ENCODE measurements at places on chromosomes 1 and 21.

DNA sequence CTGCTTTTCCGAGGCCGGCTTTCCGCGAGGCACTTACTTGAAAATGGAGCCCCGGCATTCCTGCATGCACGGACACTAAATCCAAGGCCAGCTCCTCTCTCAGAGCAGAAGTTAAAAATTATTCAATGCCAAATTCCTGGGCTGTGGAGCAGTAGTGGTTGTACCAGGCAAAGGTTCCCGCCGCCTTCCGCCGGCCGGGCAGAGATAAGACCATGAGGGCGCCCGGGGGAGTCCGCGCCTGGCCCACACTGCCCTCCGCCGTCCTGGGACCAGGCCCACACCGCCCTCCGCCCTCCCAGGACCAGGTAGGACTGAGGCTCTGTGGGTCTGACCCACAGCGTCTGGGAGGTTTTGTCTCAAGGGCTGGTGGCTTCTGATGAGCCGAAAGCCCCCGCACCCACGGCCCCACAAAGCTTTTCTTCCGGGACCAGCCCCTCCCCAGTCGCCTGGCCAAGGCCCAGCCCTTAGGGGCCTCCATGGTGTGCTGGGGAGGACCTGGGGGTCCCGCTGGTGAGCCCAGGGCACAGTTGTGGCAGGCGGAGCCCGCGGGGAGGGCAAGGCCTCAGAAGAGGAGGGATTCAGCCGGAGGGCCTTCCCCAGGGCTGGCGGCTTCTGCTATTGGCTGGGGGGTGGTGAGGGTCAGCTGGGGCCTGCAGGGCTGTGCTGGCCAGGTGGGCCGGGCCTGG, 12.7 kb upstream of the C1orf159 start:
- DNase-seq: no peak

DNA sequence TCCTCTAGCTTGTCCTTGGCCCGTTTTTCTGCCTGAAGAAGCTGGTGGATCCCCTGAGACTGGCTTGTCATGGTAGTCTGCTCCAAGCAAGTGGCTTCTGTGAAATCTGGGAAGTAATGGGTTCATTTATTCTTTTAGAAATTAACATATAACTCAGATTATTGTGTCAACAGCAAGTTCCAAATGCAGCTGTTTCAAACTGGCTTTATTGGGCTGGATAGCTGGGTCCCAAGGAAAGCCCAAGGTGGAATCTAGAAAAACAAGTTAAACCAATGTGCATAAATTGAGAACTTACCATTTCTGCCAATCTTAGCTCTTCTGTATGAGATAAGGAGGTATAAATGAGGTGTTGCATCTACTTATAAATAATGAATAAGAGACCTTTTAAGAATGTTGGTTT, at the start of gene ATP6V1G3:
TSS of gene ATP6V1G3 (minus strand) at position 101 of the 400 bp plus-strand sequence. CDS start at position 71, 30 bp downstream.
- DNase-seq: no peak

GRCh38 chr1:54874079-54874830, 12.7 kb downstream of the DHCR24 start:
- no peak for DNase-seq

DNA sequence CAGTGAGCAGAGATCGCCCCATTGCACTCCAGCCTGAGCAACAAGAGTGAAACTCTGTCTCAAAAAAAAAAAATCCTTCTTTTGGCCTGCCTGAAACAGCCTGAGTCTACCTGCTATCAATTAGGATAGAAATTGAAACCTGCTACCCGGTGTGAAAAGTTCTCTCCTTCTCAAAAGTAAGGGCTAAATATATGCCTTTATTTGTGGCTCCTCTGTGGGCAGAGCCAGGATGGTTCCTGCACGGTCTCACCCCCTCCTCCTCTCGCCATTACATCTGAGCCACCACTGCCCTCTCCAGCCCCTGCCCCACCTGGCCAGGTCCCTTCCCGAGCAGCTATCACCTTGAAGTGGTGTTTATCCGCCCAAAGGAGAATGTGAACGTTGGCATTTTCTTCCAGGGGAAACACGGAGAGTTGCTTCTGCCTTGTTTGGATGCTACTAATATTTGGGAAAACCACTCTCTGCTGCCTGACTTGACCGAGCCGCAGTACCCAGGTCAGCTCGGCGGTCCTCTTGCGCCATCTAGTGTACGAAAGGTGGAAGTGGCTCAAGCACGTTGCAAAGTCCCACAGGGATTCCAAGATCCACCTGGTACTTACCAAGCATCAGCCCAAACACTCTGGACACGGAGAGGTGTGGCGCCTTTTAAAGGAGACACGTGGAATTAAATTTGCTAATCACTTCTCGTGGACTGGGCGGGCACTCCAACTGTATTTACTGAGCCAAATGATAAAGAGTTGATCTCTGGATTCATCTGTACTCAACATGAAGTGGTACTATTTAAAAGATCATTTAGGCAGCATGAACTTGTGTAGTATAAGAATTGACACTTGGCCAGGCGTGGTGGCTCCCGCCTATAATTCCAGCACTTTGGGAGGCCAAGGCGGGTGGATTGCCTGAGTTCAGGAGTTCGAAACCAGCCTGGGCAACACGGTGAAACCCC, 31.9 kb downstream of the SETD4 start:
- peak; percentile 70 for DNase-seq

DNA sequence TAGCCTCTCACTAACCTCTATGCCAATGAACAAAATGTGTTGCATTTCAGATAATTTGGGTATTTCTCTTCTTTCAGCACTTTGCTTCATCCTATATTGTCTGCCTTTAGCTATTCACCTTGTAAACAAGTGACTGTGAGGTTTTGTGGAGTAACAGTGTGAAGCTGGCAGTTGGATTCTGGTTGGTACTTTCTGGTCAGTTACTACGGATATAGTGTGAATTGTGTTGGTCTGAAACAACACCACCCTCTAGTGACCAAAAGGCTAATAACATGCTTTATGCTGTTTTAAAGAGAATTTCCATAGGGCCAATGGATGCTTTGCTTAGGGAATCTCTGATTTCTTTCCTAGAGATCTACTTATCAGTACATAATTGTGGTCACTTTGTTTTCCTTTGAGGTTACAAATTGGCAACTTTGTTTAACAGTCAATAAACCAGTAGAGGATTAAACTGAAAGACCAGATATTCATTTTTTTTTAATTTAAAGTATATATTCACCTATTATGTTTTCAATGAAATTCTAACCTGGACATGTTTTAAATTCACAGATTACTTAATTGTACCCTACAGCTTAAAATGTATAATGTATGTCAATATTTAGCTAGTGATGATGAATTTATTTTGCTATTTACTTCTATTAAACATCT, 2.5 kb upstream of the PTGER3 start:
- peak; percentile 60 for DNase-seq

DNA sequence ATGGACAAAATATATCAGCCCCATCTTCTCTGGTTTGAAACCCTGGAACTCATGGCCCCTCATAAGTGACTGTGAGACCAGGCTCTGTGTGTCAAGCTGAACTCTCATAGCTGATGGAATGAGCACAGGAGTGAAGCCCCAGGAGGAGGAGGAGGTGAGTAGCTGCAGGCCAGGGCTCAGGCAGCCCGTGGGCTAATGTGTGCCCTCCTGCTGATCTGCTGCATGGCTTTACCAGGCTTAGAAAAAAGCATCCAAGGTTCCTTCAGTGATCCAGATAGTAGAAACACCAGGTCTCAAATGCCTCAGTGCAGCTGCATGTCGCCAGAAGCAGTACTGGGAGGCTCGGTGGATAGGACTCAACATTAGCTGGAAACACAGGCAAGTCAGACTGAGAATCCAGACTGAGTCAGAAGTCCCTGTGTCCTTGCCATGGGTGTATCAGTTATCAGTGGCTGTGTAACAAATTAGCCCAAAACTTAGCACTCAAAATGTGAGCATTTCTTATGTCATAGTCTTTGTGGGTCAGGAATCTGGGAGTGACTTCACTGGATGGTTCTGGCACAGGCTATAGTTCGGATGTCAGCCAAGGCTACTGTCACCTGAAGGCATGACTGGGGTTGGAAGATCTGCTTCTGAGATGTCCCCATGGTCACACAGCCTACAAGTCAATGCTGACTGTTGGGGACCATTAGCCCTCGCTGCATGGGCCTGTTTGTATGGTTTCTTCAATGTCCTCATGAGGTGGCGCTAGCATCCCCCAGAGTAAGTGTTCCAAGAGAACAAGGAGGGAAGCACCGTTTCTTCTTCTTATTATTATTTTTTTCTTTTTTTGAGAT, 255.4 kb upstream of the IRF2BP2 start:
- DNase-seq: no peak

DNA sequence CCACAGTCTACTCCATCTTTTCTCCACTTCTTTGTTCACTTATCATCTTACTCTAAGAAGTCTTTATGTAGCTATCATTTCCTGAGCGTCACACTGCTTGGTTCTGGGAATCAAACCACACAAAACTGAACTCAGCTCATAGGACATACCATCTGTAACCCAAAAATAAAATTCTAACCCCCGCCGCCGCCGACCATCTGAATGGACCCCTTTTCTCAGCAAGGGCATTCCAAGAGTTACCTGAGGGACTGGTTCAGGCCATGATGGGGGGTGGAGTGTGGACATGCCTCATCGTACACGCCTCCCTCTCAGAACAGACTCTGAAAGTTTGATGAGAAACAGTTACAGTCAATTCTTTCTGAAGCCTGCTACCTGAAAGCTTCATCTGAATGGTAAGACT, 12.6 kb upstream of the CHI3L2 start:
- DNase-seq: peak; percentile 60

DNA sequence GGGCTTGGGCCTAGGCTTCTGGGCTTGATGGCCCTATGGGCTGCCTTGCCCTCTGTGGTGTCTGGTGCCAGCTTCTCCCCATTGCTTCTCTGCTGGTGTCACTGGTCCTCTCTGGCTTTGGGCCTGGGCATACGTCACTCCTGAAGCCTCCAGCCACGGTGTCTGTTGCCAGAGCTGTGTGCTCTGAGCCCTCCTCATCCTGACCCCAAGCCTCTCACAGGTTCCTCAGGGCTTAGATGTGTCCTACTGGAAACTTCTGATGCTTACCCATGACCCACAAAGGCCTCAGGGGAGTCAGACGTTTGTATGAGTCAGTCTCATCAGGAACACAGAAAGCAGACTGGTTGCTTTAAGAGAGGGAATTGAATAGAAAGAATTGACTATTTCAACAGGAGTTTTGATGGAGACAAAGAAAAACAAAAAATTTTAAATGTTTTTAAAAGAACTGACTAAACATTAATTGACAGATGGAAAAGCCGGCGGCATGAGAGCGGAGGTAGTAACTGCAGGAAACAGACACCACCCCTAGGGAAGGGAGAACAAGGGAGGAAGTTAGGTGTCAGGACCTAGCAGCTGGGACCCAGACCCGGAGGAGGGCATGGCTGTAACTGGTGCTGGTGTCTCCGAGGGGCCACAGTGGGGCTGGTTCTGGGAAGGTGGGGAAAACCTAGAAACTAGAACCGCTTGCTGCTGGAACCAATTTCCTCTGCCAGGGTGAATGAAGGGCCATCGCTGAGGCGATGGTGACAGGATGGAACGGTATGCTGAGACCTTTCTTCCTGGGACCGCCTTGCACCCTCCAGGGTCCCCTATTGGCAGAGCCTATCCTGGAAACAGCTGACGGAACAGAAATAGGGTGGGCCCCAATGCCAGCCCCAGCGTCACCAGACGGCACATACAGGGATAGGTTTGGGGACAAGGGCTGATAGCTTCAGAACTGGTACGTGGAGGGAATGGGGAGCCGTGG, 40.0 kb upstream of the CITED4 start:
- no peak for DNase-seq

- no peak for DNase-seq
These were observed 59.5 kb downstream of the CNIH3 start for GRCh38 chr1:224675590-224675989.

DNA sequence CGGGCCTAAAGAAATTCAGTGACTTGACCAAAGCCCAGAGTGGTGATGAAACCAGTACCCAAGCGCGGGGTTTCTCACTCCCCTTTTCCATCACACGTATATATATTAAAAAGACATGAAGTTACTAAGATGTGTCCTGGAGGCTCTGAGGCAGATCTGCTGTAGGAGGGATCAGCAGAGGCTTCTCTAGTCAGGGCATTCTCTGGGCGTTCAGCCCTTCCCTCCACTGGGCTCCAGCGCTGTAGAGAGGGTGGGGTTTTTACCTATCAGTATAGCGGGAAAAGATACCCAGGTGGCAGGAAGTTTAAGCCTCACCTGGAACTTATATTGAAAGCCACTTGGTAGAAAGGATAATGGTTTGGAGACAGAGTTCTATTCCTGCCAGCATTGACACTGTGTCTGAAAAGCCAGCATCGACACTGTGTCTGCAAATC, 862 bp upstream of the PLEKHO1 start:
- no peak for DNase-seq

- DNase-seq: peak; percentile 66
These were observed at the start of gene S100A5 for GRCh38 chr1:153540394-153541361. TSS of gene S100A5 (minus strand) at chr1:153540934. CDS start at chr1:153540191, 743 bp downstream.

GRCh38 chr1:230303822-230304221, 122.3 kb downstream of the PGBD5 start:
- DNase-seq: no peak

DNA sequence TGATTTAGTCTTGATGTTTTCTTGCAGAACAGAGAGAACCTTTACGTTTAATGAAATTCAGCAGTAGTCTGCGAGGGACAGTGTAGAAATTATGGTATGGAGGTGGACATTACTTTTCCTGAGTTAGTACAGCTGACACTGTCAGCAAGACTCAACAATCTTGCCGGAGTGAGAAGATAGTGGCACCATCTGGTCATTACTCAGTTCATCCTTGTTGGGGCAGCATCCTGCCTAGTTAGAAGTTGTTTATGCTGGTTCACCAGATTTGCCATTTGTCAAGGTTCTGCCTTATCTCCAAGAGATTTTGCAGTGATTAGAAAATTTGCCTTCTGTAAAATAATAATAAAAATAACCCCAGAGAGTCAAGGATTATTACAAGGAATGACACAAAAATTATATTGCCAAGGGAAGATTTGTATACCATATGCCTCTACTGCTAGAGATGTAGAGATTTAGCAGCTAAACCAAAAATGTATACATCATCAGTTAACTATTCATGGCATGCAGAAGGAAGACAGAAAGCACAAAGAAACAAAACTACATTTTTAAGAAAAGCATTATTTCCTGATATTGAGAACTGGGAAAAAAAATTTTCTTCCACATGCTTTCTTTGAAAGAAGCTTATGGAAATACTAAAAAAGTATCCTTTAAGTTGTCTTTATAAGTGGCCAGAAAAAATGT, 1967.4 kb downstream of the NCAM2 start:
- DNase-seq: no peak

GRCh38 chr1:211643324-211644212, 31.9 kb downstream of the NEK2 start:
- no peak for DNase-seq

DNA sequence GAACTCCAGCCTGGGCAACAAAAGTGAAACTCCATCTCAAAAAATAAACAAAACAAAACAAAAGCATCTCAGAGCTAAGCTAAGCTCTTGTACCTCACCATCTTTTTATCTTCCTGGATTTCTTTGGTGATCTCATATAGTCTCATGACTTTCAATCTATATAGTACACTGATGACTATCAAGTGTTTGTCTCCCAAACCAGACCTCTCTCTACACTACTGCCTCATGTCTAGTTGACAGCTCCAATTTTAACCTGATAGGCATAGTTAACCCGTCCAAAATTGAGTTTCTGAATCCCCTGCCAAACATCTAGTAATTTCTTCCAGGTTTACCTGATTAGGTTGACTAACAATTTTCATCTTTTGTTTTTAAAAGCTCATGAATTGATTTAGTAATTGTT, 151.7 kb downstream of the COP1 start:
- no peak for DNase-seq

All from CD4-positive, alpha-beta T cell treated with Interleukin-4 for 1 hour (primary cell).